HT-29 (cell line): ENCODE measurements at places on chromosomes 12 and 14.

DNA sequence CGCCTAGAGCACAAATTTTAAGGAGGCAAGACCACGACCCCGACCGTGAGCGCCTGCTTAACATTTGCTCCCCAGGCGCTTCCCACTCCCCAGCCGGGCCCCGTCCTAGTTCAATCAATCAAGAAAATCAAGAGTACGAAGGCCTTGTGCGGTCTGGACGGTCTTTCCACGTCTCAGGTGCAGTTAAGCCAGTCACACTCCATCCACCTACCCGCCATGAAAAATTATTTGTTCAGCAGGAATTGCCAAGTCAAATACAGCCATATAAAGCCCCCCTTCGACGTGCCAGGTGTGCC, 603 bp upstream of the LRR1 start:
- no peak for DNase-seq

- DNase-seq = no peak
Measured at GRCh38 chr12:1562813-1563407, 31.5 kb downstream of the FBXL14 start.

DNA sequence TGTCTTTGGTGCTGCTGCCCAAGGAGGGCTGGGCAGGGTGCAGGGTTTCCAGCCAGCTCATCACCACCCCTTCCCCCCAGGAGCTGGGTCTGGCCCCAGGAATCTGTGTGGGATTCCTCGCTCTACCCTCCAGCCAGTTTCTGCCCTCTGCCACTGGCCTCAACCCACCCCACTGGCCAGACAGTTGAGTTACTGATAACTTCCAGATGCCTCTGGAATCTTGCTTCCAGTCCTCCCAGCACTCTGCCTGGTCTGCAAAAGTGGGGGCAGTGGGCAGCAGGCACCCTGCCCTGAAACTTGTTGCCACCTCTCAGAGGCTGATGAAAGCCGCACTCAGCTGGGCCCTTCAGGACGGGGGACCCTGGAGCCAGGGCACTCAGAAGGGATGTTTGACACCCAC, 20.1 kb upstream of the TBX3 start:
- DNase-seq = no peak

GRCh38 chr14:59634617-59635016, 58.0 kb upstream of the CCDC175 start:
- DNase-seq = no peak

- DNase-seq = no peak
Measured at GRCh38 chr14:20720741-20721140, 24.9 kb upstream of the EDDM3A start.
